NCI-H2029 treated with DMSO at 0.1 percent for 48 hours (cell line): ENCODE measurements at places on chromosomes 3 and 15.

DNA sequence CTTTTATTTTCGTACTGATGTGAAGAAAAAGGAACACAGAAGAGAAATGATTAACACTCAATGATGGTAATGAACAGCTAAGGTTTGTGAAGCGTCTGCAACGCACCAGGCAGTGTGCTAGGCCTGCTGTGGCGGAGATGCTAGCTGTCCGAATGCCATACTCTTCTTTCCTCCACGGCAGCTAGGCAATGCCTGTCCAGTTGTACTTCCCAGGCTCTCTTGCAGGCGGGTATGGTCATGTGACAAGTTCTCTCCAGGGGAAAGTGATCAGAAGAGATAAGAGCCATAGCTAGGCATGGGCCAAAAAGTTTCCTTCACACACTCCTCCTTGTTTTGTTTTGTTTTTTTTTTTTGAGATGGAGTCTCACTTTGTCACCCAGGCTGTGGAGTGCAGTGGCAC is 6.7 kb downstream of the TADA3 start:
- no peak for DNase-seq

DNA sequence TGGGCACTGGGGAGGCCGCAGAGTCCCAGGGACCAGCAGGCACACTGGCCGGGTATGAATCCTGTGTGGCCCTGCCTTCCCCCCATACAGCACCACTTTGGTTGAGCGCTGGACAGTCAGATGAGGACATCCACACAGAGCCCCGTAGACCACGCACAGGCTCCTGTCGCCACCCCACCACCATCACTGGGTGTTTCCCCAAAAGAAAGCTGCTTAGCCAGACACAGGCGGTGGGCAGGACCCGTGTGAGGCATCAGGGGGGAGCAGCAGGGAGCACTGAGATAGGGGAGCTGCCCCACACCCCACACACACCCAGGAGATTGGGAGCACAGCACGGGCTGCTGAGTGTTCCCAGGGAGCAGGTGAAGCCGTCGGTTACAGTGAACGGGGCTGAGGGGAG is 42.4 kb upstream of the SLC41A3 start:
- no peak for DNase-seq

DNA sequence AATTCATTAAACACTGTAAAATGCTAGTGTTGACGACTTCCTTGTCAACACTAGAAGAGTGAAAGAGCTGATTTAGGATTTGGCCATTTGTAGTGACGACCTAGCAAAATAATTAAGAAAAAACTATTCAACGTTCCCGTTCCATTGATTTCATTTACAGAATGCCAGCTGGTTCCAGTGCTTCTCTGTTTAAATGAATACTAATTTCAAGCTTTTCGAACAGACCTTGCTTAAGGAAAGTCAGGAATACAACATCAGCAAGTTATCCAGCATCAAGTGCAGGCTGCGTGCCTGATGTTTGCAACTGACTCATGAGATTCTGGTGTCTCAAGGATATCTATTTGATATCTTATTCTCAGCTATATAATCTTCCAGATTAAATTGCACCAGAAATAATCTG is 98.4 kb upstream of the BHLHE40 start:
- no peak for DNase-seq

DNA sequence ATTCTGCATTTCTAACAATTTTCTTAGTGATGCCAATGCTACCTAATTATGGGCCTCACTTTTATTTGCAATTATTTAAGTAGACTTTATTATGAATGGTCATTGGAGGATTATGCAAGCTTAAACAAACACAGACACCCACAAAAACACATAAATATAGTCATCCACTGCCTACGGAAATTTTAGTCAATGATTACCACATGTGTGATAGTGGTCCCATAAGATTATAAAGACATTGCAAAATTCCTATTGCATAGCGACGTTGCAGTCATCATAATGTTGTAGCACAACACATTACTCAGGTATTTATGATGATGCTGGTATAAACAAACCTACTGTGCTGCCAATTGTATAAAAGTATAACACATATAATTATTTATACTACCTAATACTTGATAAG is 247.8 kb upstream of the ALCAM start:
- DNase-seq: no peak

DNA sequence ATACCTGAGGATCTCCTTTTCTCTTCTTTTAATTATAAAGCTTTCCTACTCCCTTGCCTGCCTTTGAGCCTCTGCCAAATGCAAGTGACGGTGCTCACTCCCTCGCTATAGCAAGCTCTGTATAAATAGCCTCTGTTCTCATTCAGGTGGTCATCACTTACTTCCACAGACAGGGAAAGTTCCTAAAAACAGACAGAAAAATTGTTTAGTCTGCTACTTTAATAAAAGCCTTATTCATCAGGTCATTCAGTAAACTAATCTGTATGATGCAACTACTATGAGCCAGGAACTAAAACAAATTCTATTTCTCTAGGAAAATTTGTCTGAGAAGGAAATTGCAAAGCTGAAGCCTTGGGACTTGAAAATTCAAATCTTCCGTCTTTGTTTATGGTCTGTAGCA is 10.2 kb upstream of the DLG1 start:
- no peak for DNase-seq

GRCh38 chr3:134009345-134010000 is 20.3 kb downstream of the SLCO2A1 start:
- no peak for DNase-seq

GRCh38 chr3:36514171-36514570 is 133.9 kb downstream of the STAC start:
- DNase-seq: no peak

DNA sequence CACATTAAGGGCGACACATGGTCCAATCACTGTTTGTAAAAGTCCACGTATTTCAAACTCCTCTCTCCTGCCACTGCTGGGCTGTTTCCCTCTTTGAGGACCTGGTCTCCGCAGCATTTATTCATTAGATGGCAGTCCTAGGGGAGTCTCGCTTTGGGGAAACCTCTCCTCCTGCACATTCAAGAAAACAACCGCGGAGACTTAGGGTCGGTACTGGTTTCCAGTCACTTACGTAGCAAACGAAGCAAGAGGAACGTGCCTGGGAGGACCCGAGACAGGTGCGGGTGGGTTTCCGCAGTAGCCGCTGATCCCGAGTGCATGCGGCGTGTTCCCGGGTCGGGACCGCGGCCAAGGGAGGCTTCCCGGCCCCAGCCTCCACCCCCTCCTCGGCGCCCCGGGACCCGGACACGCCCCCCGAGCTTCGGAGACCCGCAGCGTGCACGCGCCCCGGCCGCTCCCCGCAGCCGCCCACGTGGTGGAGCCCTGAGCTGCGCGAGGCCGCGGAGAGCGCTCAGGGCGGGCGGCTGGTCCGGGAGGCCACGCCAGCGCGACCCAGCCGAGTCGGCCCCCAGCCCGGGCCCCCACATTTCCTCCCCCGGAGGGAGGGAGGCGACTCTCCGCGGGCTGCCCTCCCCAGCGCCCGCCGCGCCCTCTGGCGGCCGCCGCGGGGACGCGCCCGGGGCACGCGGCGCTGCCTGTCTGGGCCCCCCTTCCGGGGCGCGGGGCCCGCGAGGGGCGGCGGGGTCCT is 1.1 kb upstream of the IGF1R start:
- DNase-seq: no peak

DNA sequence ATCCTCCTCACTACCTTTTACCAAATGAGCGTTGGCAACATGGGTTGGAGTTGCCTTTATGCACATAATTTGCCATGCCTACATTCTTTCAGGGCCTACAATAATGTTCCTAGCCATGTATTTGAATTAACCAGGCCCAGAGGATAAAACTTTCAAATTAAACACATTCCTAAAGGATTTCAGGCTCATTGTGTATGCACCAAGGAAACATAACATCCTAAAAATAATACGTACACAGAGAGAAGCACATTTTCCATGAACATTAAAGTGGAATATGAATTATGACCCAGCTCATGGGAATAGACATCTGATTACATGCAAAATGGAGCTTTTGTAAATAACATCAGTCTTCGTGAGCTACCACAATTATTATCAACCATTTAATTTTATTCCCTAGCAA is 203.3 kb downstream of the RORA start:
- no peak for DNase-seq

GRCh38 chr15:83477172-83477807 is 30.1 kb downstream of the SH3GL3 start:
- no peak for DNase-seq

GRCh38 chr15:40002295-40002694 is 36.7 kb downstream of the SRP14 start:
- DNase-seq: no peak

- no peak for DNase-seq
Measured at GRCh38 chr15:40095371-40096093, 13.1 kb downstream of the BMF start.

GRCh38 chr3:70871909-70872656 is 559.6 kb upstream of the MDFIC2 start:
- DNase-seq: no peak

DNA sequence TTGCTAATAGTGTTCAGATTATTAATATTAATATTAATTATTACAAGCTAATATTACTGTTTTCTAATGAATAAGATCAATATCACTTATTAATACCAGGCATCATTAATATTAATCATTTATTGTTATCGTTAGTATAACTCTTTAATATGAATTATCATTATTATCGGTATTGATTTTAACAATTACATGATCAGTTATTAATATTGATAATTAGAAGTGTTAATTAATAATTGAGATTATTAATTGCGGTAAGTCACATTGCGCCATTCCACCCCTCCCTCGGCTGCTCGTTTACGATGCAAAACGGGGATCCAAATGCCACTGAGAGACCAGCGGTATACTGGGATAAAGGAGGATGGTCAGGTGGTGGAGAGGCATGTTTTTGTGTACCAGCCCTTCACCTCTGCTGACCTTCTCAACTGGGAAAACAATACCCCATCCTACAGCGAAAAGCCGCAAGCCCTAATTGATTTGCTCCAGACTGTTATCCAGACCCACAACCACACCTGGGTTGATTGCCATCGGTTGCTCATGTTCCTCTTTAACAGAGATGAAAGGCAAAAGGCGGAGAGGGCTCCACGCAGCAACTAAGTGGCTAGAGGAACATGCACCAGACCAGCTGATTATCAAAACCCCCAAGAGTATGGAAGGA is 28.6 kb upstream of the SSUH2 start:
- DNase-seq: no peak

DNA sequence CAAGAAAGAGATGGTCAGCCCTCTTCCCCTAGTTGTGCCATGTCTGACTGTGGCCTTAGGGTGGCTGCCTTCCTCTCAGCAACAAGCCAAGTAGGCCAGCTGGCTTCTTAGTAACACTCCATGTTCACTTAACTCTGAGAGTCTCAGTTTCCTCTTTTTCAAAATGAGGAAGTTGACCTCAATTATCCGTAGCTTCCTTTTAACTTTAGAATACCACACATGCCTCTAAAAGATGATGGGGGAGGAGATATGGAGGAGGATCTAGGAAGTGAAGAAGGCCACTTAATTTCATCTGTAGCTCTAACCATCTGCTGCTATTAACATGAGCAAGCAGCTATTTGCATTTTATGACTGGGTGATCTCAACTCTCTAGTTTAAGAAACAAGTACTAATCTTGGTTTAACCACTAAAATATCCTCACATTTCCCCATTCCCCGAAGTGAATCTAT is 32.9 kb downstream of the CD200R1L start:
- DNase-seq: no peak

DNA sequence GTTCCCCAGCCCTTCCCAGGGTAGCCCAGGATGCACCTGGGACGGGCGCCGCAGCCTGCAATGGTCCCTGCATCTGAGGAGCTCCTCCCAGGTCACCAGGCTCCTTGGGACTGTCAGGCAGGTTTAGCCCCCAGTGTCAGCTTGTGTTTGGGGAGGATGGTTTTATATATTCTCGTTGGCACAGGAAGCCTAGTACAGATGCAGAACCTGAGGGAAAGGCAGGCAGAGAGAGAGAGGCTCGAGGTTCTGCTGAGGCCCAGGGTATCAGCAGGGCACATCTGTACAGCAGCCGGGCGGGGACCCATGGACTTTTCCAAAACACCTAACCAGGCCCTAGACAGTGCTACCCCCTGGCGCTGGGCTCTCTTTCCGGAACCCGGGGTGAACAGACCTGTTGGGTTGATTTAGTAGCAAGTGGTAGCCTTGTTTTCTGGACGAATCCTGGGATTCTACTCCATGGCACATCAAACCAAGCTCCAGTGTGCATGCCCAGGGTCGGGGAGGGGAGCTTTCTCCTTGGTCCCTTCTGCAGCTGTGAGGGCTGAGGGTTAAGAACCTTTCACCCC is 8.6 kb downstream of the PAK6 start:
- DNase-seq: no peak

DNA sequence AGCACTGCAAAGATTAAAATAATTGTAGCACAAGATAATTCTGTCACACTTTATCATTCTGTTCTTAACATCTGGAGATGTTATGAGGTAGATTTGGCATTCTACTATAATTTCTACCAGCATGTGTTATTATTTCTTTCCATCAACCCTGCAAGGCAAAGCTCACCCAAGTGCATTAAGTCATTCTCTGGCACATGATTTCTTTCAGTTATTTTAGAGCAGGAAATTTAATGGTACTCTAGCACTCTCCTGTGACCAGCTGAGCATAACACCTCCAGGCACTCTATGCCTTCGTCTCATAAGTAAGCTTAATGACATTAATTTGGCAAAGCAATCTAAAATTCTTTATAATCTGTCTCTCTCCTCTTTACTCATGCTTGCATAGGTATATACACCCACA is 300.2 kb upstream of the GPR149 start:
- DNase-seq: peak; percentile 81

GRCh38 chr3:42600958-42601675 is 631 bp downstream of the NKTR start:
- DNase-seq: peak; percentile 57

DNA sequence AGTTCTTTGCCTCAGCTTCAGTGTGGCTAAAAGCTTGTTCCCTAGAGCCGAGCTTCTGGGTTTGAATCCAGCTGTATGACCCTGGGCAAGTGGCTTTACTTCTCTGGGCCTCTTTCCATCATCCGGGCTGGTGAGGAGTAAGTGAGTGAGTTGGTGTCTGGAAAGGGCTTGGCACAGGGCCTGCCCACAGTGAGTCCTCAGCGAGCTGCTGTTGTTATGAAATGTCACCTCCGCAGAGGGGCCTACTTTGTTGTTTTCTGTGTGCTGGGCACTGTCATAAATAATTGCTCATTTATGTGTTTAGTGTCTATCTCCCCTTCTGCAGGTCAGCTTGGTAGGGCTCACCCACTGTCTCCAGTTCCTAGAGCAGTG is 31.7 kb downstream of the SLC6A6 start:
- DNase-seq: no peak

- DNase-seq: no peak
Measured at GRCh38 chr15:50556642-50557371, 10.3 kb upstream of the USP50 start.
